Adrenal gland (tissue), 19 donors: ENCODE measurements at places on chromosomes 11 and 22. TPM values are rescaled to one million over a fixed set of nuclear protein-coding genes. Genes with fewer than 3 reads are reported as not detected.

PRG3 gene
- not detected for polyA plus RNA-seq

NAGA gene
- 7.4 TPM for polyA plus RNA-seq

TCN2 gene
- polyA plus RNA-seq = 17.8 TPM

CRYBB3 gene
- polyA plus RNA-seq = 2.7 TPM

- no peaks in the 10 kb centered on the region for H3K4me1 ChIP-seq
- H3K4me3 ChIP-seq = no peak overlapping the region
- no peaks in the 10 kb centered on the region for H3K36me3 ChIP-seq
- H3K27ac ChIP-seq = no peak overlapping the region
These were observed 19.1 kb downstream of the POU2AF2 start for GRCh38 chr11:111264646-111265045.

DNA sequence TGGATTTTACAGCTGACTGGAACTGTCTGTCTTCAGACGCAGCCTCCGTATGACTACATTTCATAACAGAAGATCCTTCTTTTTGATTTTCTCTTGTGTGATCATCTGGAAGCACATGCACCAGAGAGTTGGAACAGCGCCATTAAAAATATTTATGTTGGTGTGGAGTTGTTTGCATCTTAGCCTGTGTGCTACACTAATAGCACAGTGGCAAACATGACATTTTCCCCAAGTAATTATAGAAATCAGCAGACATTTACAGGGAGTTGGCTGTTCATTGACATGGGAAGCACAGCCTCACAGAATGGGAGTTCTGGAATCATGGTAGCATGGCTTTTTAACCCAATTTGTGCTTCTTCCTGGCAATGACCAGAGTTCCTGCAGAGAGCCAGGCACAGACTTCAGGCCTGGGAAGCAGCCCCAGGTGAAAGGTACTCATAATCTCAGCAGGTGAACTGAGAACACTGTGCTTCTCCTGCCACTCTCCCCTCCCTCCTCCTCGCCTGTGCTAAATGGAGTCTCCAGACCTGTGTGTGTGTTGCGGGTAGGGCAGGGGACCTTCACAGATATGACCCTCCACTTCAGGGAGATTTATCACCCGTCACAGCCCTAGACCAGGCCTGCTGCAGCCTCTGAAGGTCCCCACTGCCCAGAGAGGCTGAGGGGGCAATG lies 82.8 kb upstream of the PLET1 start:
- no peak for DNase-seq
- H3K36me3 ChIP-seq = no peaks in the 10 kb centered on the region
- no peaks in the 10 kb centered on the region for H3K27me3 ChIP-seq
- no peak overlapping the region for H3K27ac ChIP-seq

DNA sequence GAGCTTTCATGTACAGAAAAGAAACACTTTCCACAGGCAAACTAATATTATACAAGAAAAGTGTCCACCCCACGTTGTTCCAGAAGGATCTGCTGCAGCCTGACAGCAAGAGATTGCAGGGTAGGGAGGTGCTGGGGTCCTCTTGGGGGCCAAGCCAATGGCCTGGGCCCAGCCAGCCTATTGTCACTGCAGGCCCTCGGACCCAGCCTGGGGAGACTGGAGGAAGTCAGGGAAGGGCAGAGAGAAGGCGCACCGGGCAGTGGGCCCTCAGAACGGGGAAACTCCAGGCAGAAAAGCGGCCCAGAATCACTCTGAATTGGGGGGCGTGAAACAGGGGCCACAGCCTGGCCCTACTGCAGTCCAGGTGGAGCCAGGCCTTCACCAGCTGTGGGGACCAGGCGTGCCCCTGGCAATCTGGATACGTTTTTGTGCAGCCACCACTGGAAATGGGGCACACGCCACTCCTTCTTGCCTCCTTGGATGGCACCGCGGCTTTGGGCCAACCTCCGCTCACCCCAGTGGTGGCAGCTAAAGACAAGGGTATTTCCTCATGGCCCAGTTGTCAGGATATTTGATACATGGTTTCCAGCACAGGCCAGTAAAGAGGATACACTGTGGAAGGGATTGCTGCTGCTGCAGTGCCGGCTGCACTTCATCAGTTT lies 3.9 kb upstream of the NAP1L4 start:
- no peak overlapping the region for H3K27ac ChIP-seq
- H3K36me3 ChIP-seq = peaks cover 7% of the 10 kb centered on the region
- H3K4me1 ChIP-seq = peaks cover 7% of the 10 kb centered on the region
- DNase-seq = no peak

DNA sequence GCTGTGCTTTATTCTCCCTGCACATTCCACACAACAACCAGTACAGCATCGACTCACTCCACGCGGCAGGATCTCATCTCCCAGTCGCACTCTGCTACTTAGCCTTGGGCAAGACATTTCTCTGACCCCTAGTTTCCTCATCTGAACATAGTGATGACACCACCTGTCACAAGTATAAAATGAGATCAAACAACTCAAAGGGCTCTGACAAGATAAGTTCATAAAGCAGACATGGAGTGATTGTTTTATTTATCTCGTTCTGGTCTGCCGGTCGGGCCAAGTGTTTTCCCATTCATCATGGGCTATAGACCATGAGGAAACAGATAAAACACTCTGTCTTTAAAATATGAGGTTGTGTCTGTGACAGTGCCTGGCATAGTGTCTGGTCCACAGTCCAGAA lies 35.0 kb downstream of the DSCAML1 start:
- H3K4me3 ChIP-seq = no peak overlapping the region
- H3K36me3 ChIP-seq = no peaks in the 10 kb centered on the region
- no peak for DNase-seq
- H3K27ac ChIP-seq = no peak overlapping the region
- H3K4me1 ChIP-seq = no peaks in the 10 kb centered on the region

- no peak for DNase-seq
- H3K4me1 ChIP-seq = no peaks in the 10 kb centered on the region
- H3K27ac ChIP-seq = no peak overlapping the region
These were observed 179.0 kb upstream of the LARGE1 start for GRCh38 chr22:34099278-34099677.

DNA sequence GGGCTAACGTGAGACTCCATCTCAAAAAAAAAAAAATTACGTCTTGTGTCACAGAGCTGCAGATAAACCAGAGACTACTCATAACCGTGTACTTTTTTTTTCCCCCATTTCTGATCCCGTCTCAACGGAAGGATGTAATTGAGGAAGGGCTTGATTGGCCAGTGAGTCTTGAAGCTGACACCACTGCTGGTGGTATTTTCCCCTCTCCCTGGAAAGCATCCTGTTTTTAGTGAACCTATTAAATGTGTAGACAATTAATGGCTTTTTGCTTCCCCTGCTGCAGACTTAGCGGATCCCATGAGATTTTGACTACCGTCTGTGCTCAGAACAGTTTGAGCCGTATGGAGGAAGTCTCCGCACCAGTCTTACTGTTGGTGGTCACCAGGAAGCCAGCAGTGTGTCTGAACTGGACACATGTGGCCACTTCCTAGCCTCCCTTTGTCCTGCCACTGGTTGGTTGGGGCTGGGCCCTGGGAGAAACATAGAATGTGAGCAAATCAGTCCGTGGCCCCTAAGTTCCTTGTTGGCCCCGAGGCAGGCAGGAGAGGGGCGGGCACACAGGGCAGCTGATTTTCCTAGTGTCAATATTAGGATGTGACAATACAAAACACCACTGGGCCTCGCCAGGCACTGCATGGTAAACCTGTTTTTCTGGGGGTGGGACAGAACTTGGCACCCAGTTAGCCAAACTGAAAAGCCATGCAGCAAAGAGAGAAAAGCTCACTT lies 3.1 kb downstream of the BIK start:
- no peak overlapping the region for H3K27ac ChIP-seq
- no peaks in the 10 kb centered on the region for H3K36me3 ChIP-seq
- H3K4me1 ChIP-seq = peaks cover 18% of the 10 kb centered on the region
- DNase-seq = no peak

GRCh38 chr11:65852508-65853245 lies 5.3 kb downstream of the CFL1 start:
- peaks cover 13% of the 10 kb centered on the region for H3K4me1 ChIP-seq
- H3K36me3 ChIP-seq = peaks cover 46% of the 10 kb centered on the region
- DNase-seq = no peak
- H3K27me3 ChIP-seq = no peaks in the 10 kb centered on the region

- peaks cover 5% of the 10 kb centered on the region for H3K27me3 ChIP-seq
- no peaks in the 10 kb centered on the region for H3K4me1 ChIP-seq
- no peaks in the 10 kb centered on the region for H3K36me3 ChIP-seq
- H3K27ac ChIP-seq = no peak overlapping the region
- no peak for DNase-seq
- H3K4me3 ChIP-seq = no peak overlapping the region
These were observed 198.5 kb upstream of the CTSC start for GRCh38 chr11:88535916-88536547.

DNA sequence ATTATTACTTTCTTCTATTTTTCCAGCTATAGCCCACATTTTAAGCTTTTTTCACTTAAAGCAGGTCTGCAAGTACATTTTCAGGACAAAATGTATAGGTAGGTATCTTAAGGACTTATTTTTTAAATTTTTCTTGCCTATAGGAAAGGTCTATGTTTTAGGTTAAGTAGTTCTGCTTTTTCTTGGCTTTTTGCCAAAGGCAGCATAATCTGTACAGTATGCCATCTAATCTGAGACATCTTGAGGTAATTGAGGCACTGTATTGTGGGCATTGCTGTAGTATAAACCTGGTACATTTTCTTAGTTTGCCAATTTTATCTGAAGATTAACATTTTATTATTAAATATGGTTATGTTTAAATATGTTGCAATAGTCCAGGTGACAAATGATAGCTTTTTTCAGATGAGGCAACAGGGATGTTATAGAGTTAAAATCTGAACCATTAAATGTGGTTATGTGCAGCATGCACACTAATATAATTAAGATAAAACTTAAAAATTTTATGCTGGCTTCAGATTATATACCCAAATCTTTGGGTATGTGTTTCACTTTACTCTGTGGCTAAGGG lies 42.9 kb downstream of the QSER1 start:
- no peak overlapping the region for H3K27ac ChIP-seq
- no peaks in the 10 kb centered on the region for H3K27me3 ChIP-seq
- H3K4me3 ChIP-seq = no peak overlapping the region
- no peak for DNase-seq
- peaks cover 4% of the 10 kb centered on the region for H3K4me1 ChIP-seq
- H3K36me3 ChIP-seq = peaks cover 24% of the 10 kb centered on the region

DNA sequence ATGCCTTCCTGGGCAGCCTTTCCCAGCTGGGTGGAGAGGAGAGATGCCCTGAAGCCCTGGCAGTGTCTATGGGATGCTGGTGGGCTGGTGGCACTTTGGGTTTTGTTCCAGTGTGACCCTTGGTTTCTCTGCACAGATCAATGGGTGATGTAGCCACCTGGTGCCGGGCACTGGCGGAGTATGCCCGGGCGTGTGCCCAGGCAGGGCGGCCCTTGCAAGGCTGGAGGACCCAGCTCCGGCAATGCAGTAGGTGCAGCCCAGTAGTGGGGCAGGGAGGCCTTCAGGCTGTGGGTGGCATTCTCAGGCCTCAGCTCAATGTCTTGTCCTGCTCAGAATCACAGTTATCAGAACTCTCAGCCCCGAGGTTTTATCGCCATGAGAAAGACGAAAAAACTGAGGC lies 11.9 kb downstream of the OTOG start:
- H3K27me3 ChIP-seq = peaks cover 3% of the 10 kb centered on the region
- no peak overlapping the region for H3K27ac ChIP-seq
- H3K4me3 ChIP-seq = no peak overlapping the region

DNA sequence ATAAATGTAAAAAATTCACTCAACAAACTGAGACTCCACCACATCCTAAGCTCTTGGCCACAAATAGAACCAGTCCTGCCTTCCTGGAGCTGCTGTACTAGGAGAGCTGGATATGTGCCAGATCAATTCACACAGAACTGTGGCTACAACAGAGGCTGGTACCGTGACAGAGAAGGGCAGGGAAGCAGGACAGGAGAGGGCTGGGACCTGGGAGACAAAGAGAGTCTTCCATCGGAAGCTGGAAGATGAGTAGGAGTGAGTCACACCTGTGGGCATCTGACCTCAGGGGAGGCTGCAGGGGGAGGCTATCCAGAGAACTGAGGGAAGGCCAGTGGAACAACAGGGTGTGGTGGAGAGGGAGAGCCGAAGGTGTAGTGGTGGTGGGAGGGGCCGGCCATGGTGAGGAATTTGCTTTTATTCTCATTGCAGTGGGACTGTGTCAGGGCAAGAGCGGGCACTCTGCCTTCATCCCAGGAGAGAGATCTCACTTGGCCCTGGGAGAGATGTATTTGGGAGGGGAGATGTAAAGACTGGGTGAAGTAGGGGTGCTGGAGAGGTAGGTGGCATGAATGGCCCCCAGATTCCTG lies 1.9 kb upstream of the LTBP3 start:
- no peaks in the 10 kb centered on the region for H3K36me3 ChIP-seq
- DNase-seq = no peak
- H3K27me3 ChIP-seq = no peaks in the 10 kb centered on the region

- no peak overlapping the region for H3K27ac ChIP-seq
- DNase-seq = no peak
- no peak overlapping the region for H3K4me3 ChIP-seq
- peaks cover 5% of the 10 kb centered on the region for H3K4me1 ChIP-seq
- H3K36me3 ChIP-seq = no peaks in the 10 kb centered on the region
- H3K27me3 ChIP-seq = no peaks in the 10 kb centered on the region
These were observed 122.0 kb downstream of the VPREB1 start for GRCh38 chr22:22366537-22366936.

DNA sequence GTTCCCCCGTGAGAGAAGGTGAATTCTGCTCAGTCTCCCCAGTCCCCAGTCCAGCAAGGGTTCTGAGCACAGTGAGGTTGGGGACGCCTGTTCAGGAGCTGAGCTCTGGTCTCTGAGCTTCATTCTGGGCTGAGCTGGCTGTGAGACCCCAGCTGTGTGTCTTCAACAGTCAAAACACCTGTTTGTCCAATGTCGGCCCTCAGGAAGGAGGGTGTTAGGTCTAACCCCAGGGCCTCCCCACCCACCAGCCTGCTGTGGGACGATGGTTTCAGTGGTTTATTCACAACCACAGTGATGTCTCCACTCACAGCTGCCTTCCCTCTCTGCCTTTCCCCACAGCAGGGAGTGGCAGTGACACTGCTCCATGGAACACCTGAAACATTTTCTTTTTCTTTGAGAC lies 1282.9 kb downstream of the TBC1D22A start:
- DNase-seq = no peak
- no peaks in the 10 kb centered on the region for H3K36me3 ChIP-seq
- no peaks in the 10 kb centered on the region for H3K27me3 ChIP-seq
- H3K4me3 ChIP-seq = no peak overlapping the region
- no peak overlapping the region for H3K27ac ChIP-seq
- H3K4me1 ChIP-seq = no peaks in the 10 kb centered on the region

- H3K4me1 ChIP-seq = no peaks in the 10 kb centered on the region
- no peak overlapping the region for H3K27ac ChIP-seq
- DNase-seq = no peak
- H3K4me3 ChIP-seq = no peak overlapping the region
- no peaks in the 10 kb centered on the region for H3K27me3 ChIP-seq
- no peaks in the 10 kb centered on the region for H3K36me3 ChIP-seq
These were observed 359.5 kb upstream of the C11orf87 start for GRCh38 chr11:109062445-109062844.
